ENCODE measurements at places on chromosomes 7 and 10.

DNA sequence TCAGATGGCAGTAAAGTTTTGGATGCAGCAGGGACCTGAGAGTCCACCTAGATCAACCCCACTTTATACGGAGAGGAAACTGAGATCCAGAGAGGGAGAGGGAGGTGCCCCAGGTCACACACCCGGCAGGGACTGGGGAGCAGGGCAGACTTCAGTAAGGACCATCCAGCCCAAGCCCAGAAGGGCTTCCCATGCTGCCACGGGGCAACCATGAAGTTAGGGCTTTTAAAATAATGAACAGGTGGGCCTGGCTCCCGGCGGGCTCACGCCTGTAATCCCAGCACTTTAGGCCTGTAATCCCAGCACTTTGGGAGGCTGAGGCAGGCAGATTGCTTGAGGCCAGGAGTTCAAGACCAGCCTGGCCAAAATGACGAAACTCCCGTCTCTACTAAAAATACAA, 98.5 kb downstream of the HIP1 start:
- no peak for DNase-seq

- peak; percentile 40 for DNase-seq
Observed at GRCh38 chr7:135160858-135161653, 9.5 kb downstream of the CYREN start.

DNA sequence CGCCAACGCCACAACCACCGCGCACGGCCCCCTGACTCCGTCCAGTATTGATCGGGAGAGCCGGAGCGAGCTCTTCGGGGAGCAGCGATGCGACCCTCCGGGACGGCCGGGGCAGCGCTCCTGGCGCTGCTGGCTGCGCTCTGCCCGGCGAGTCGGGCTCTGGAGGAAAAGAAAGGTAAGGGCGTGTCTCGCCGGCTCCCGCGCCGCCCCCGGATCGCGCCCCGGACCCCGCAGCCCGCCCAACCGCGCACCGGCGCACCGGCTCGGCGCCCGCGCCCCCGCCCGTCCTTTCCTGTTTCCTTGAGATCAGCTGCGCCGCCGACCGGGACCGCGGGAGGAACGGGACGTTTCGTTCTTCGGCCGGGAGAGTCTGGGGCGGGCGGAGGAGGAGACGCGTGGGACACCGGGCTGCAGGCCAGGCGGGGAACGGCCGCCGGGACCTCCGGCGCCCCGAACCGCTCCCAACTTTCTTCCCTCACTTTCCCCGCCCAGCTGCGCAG, 424 bp downstream of the EGFR start:
- peak; percentile 38 for DNase-seq

DNA sequence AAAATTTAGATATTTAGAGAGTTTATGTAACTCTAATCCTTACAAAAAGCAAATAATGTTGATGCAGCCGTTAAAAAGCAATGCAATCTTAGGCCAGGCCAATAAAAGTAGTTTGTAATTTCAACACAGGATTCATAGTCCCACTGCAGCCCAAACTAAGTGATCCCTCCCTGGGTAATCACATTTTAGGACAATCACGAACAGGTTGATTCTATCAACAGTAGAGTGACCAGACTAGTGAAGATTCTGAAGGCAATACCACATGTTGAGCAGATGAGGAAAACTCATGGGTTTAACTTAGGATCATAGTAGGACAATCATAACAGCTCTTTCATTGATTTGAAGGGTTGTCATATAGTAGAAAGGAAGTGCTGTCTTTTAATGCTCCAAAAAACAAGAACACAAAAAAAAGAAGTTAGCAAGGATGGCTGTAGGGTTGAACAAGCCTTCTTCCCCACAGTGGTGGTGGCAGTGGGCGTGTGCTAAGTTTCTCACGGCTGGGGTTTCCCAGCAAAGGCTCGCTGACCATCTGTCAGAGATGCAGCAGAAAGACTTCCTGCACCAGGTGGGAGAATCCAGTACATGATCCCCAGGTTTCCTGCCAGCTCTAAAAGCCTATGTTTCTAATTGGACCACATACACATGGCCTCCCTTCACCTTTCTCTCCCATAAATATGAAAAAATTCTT, 212.2 kb downstream of the CHRM2 start:
- no peak for DNase-seq

DNA sequence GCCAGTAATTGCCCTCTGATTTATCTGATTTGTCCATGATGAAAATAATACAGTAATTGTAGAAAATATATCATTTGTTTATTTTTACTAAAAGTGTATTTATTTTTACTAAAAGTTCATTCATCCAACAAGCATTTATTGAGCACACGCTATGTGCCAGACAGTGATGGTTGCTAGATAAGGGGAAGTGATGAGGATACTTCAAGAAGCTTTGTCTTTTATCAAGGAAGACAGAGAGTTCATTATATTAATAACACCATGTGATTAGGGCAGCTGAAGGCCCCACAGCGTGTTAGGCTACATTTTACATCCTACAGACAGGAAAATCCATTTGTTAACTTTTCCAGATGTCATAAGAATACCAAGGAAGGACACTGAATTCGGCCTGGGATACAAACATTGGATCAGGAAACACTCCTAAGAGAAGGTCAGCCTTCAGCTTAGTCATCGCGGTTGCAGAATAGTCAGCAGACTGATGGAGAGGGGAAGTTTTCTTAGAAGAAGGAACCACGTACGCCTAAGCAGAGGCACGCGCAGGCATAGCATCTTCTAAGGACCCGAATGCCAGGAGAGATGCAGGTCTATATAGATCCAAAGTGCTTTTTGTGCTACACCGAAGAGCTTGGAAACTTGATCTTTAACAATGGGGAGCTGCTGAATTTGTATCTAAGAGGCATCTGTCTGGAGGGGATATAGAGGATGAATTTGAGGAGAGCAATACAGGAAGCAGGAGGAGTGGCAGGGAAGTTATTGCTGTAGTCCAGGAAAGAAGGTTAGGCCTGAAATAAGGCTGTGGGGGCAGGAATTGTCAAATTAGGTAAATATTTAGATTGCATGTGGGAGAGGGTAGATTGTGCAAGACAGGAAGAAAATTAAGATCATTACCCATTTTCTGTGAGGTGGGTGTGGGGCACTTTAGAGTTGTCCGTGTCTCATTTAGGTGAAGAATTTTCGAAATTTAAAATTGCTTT, 85.7 kb downstream of the LRGUK start:
- peak; percentile 10 for DNase-seq

DNA sequence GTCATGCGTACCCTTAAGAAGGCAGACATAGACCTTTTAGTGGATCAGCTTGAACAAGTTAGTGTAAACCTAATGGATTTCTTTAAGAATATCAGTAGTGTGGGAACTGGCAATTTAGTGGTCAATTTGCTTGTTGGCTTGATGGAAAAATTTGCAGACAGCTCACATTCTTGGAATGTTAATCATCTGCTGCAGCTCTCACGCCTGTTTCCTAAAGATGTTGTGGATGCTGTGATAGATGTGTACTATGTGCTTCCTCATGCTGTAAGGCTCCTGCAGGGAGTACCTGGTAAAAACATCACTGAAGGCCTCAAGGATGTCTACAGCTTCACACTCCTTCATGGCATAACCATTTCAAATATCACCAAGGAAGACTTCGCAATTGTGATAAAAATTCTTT, 103.4 kb downstream of the ABCA13 start:
- peak; percentile 49 for DNase-seq
